ENCODE measurements at places on chromosomes 3 and 15.

DNA sequence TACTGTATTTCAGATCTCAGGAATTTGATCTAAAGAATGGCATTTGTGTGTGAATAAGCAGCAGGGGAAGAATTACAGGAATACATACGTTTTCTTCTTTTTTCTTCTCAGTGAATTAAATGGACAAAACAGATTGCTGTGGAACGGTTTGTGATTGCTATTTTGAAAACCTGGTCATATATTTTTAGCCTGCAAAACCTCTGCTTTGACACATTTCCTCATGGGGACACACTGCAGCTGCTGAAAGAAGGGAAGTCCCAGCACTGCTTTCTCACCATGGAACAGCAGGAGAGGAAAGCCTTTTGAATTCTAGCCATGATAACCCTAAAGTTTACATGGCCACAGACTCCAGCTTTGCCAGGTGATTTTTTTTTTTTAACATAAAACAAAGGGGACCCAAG lies 315.0 kb downstream of the OXSM start:
- DNase-seq = no peak

- DNase-seq = no peak
These were observed 79.9 kb downstream of the ISG20 start for GRCh38 chr15:88718731-88719130.

GRCh38 chr3:177451301-177451750 lies 254.0 kb upstream of the TBL1XR1 start:
- DNase-seq = no peak

DNA sequence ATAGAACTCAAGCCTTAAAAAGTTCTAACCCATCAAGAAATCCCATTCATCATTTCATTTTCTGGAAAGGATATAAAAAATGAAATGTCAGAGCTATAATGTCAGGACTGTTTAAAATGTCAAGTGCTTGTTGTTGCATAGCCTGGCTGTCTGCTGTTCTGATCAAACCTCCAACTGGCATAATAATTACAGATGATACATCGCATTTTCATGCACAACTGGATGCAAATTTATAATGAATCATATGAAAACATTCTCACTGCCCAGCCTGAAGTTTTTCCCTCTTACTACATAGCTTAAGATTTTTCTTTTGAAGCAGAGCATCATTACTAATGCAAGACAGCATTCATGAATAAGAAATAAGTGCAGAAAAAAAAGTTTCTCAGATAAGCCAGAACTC lies 46.5 kb downstream of the GUCA1C start:
- no peak for DNase-seq

GRCh38 chr3:187223799-187224198 lies 26.5 kb downstream of the RTP1 start:
- DNase-seq = no peak

DNA sequence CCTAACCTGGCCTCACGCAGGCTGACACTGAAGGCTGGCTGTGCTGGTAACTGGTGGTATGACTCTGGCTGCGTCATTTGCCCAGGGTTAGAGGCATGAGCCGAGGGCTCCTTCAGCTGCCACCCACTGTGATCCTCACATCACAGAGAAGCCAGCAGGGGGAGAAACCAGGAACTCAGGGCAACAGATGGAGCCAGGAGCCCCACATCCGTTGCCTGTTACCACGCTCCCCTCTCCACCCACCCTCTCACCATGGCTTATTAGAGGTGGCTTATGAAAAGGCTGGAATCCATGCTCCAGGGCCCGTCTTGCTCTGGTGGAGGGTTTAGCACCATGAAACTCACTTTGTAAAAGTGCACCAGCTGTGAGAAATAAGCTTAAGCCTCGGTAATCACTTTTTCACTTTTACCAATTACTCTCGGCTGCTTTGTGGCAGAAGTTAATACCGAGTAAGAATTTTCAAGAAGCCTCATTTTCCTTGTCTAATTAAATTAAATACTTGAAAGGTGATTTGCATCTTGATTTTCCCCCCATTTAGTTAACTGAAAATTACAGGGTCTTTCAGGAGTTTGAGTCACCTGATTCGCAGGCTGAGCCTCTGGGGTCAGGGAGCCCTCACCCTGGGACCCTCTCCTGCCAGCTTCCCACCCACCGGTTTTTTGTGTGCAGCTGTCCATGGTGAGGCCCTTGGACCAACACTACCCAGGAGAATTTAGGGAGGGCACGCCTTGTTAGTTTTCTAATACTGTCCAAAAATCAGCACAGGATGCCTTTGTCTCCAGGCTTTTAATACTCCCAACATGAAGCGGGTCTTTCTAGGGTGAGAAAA lies 60.9 kb downstream of the ASB7 start:
- DNase-seq = no peak

DNA sequence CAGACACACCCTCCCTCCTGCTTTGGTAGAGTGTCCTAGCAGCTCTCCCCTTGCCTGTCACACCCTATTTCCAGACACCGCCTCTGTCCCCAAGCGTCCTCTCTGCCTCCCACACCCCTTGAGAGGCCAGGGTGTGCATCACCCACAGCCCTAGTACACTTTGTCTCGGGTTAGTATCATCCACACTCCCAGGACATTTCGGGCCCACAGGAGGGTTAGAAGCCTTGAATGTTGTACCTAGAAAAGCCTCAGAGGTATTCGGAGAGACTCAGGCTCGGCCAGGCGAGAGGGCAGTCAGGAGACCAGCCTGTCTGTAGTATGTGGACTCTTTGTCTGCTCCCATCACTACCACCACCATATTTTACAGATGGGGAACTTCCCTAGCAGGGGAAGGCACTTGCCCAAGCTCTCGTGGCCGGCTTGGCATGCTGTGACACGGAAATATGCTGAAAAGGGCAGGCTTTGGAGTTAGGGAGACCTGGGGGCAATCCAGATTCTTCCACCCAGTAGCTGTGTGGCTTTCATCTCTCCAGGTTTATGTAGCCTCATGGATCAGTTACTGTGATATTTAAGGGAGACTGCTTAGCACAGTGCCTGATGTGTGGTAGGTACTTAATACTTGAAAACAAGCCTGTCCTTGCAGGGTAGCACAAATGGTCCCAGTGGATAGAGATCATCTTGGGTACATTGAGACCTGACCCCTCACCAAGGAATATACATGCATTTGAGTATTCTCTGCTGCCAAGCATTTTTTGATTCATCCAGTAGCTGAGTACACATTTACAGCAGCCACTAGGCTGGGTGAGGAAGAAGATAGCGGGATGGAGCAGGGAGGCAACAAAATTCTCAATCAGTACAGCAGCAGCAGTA lies 1.4 kb downstream of the TMEM43 start:
- no peak for DNase-seq

GRCh38 chr15:57444877-57445513 lies 68.7 kb downstream of the CGNL1 start:
- DNase-seq = no peak

DNA sequence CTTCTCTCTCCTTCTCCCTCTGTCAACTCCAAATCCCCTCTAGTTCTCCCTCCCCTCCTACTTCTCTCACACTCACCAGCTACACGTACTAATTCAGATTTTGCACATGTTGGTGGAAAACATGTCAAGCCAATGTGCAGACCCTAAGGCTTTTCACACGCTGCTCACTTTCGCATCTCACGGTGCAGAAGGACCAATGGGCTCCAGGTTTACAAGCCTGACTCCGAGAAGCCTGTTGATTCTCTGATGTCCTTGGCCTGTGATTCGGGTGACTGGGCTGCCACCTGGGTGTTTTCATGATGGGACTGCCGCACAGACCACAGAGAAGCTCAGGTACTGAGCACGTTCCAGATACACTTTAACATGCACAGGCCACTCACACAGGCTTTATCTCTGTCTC lies 3.7 kb downstream of the FOXL2NB start:
- no peak for DNase-seq

DNA sequence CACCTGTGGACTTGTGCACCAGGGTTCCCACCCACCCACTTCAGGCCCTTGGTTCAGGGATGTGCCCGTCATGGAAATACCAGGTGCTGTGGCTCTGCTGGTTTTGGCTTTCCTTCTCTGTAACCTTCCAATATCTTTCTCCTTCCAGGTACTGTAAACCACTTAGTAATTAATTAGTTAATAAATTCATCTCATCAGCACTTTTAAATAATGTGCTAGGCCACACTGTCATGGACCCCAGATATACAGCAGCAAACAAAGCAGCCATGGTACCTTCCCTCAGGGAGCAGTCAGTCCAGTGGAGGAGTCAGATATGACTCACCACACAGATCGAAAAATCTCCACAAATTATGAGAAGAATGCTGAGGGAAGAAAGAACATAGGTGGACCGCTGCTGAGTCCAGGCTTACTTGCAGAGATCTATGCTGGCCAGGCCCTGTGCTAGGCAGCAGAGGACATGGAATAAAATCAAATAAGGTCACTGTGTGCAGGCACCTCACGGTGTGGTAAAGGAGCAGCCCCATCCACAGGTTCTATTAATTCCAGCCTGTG lies 6.8 kb upstream of the GATA2 start:
- DNase-seq = no peak

DNA sequence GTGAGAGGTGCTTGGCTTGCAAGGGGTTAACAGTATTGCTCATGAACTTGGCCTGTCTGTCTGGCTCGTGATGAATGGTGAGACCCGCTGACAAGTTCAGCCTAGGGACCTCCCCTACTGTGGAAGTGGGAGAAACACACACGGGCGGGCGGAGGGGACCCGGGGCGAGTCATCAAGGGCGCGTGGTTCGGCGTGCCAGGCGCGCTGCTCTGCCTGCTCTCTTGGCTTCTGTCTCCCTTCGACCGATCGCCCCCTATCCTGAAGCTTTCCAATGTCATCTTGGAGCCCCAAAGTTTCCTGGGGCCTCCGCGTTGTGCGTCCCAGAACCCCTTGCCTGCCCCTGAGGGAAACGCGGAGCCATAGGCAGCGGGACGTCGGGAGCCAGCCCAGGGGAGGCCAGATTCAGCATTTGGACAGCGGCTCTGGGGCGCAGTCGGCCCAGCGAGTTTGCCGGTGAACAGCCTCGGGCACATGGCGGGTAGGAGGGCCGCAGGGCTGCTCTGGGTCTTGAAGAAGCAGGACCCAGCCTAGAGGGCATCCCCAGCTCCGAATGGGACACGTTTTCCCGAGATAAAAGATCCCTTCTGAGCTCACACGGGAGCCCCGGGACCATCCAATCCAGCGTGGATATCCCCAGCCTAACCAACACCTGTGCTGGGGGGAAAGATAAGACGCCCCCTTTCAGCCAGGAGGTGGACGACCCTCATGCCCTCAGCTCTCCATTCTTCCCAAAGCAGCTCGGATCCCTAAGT lies 27.0 kb upstream of the POLG start:
- DNase-seq = peak; percentile 58

- no peak for DNase-seq
These were observed 198.3 kb downstream of the UBE3A start for GRCh38 chr15:25240461-25241021.

- DNase-seq = no peak
These were observed 40.8 kb downstream of the EIF2AK4 start for GRCh38 chr15:39974656-39975230.

DNA sequence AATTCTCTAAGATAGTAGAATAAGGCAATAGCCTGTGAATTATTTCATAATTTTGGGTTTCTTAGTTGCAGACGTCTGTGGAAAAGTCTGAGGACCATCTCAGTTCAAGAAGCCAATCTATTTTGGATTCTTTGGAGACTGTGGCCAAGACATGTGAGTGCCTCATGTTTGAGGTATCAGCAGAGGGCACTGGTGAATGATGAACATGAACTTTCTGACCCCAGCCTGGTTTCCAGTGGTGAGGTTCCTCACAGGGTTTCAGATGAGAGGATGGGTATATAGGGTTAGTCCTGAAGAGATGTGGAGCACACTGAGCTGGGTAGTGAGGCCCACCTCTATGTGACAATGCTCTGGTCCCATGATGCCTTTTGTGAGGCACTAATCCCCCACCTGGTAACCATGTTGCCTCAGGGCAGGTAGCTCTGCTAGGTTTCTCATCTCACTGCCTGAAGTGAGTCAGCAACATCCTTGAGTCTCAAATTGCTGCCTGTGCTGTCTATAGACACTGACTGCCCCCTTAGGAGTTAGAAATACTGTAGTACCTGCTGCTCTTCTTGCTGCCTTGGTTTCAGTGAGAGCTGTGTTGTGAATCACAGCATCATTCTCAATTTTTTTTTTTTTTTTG lies 32.3 kb downstream of the C3orf62 start:
- no peak for DNase-seq

DNA sequence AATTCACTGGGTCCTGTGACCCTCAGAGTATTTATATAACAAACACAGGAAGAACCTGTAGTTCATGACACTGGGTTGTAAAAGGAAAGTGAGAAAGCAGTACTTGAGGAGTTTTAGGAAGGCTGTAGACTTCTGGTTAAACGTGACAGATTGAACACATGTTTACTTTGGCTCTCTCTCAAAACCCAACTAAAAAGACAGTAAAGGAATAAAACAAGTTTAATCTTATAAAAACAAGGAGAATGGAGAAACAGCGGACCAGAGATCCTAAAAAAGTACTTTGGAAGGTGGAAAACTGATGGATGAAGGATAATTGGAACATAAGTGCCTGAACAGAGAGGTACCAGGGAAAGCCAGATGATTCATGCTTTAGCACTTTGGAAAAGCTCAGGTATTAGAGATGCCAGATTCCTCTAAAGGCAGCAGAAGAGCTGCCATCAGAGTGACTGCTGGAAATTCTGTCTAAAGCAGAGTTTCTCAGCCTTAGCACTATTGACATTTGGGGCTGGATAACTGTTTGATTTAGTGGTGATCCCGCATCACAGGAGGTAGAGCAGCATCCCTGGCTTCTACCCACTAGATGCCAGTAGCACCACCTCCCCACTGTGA lies 182.9 kb upstream of the RORA start:
- DNase-seq = no peak

DNA sequence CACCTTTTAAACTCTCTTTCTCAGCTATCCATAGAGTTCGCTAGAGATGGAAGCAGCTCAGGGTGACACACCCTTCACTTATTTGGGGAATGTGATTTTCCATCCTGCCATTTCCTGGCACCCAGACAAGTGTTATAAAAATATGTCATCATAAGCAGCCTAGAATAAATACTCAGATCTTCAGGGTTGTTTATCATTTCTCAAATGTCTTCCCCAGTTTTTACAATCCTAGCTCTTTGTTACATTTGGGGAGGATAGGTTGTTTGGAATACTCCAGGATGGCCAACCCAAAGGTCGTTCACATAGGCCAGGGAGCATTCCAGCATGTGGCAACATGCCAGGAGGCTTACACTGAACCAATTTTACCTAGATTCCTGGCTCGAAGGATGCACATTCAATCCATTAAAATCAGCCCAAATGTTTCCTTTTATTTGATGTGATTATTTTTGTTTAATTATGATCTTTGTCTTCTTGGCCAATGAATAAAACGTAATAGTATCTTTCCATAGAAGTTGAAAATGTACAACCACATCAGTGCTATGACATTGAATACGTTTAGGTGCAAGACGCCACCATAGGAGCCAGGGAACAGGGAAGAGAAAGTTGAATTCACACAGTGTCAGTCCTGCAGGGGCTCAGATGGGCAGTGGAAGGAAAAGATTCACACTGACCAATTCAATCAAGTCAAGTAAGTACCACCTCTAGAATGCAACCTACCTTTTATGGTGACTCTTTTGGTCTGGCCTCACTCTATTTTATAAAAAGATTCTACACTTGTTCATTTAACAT lies 537.7 kb upstream of the MDFIC2 start:
- no peak for DNase-seq

- no peak for DNase-seq
These were observed 181.5 kb upstream of the LPP start for GRCh38 chr3:187972454-187972853.

- no peak for DNase-seq
These were observed 17.9 kb upstream of the ANKRD28 start for GRCh38 chr3:15815696-15816095.
